ENCODE measurements at places on chromosomes 11 and 22.

DNA sequence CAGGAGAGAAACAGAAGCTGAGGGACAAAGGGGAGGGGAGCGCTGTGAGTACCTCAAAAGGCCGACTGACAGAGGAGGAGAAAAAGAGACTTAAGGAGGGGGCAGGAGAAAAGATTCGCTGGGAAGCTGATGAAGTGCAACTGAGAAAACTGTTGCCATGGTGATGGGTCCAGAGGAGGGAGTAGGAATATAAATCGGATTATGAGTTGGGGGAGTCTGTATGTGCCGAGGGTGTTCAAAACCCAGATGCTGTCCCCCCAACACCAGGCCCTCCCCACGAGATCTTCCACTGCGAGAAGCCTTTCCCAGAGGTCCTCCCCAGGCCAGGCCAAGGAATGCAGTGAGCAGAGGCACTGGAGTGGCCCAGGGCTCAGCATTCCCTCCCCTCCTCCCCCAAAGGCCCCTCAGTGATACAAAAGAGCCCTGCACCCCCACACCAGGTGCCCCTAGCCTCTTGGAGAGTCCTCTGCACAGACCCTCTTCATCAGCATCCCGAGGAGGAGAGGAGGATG, 13.7 kb upstream of the BCL9L start:
- DNase-seq = no peak

- no peak for DNase-seq
Observed at GRCh38 chr11:67406969-67407687, 3.2 kb downstream of the TBC1D10C start.

DNA sequence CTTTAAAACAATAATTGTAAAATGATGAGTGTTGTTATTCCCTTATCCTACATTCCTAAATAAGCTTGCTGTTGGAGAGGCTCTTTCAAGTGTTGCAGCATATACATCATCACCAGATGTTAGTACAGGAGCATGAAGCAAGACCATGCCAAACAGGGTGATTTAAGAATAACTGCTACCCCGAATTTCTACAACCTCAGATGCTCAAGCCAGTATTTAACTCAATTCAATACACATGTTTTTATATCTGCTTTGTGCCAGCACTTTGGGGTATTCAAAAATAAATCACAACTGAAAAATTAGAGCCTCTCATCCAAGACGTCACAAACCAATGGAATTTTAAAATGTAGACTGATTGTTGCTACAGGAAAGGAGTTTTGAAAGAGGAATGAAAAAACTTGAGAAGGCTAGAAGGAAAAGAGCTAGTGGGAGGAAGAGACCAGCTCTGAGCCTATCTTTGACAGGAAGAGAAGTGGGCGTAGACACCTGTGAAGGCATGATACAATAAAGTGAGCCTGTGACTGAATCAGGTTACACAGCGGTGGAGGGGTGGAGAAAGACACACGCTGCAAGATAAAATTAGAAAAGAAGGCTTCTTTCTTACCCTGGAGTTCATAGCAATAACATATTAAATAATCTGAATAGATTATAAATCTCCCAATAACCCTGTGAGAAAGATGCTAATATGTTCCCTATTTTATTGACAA, 95.8 kb downstream of the DLG2 start:
- no peak for DNase-seq

- no peak for DNase-seq
Observed at GRCh38 chr22:48362721-48363404, 1464.8 kb downstream of the BRD1 start.

GRCh38 chr11:96193745-96194443, 149.1 kb downstream of the MAML2 start:
- DNase-seq = no peak

DNA sequence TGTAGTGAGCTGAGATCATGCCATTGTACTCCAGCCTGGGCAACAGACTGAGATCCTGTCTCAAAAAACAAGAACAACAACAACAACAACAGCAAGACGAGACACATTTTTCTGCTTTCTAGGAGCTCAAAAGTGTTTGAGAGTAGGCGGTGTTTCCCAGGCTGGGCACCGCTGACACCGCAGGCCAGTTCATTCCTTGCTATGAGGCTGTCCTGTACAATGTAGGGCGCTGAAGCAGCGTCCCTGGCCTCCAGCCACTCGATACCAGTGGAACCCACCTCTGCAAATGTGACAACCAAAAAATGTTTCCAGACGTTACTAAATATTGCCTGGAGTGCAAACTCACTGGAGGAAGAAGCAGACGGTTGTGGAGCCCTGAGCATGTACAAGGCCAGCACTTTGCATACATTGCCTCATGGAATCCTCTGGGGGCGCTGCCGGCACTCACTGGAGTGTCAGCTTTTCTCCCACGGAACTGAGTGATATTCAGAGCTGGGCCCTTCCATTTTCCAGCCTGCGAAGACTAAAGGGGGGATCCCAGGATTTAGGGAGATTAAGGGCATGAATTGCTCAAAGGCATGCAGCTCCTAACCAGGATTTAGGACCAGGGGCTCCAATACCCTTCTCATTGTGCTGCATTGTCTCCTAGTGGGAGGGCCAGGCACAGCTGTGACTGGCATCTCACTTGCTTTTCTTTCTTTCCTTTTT, 5.8 kb upstream of the MIEF1 start:
- peak; percentile 65 for DNase-seq

DNA sequence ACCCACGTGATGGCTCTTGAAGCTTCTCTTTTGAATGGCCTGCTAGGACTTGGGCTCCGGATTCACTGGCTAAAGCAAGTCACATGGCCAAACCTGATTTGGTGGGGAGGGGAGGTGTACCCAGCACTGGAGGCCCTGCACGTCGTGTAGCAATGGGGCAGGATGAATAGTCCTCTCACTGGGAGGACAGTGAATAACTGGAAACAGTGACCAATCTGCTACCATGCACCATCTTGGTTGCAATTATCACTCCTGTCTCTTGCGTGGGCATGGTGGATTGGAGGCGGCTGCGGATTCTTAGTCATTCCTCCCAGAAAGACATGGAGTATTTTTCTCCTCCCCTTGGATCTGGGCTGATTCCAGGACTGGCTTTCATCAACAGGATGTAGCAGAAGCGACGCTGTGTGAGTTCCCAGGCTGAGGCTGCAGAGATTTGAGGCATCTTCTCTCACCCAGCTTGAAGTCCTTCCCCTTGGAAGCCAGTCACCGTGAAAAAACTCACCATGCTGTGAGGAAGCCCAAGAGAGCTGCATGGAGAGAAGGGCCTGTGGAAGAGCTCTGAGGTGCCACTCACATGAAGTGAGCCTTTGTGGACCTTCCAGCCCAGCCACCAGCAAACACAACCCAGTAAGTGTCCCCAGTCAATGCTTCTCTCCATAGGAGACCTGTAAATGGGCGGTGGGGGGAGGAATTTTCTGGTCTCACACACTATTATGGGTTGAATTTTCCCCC, 70.4 kb downstream of the IGLL1 start:
- DNase-seq = peak; percentile 27

GRCh38 chr11:115269191-115269950, 234.8 kb downstream of the CADM1 start:
- no peak for DNase-seq

- no peak for DNase-seq
Observed at GRCh38 chr22:26614322-26614721, 3.5 kb downstream of the CRYBB1 start.

GRCh38 chr22:31346733-31347250, 646 bp upstream of the PATZ1 start:
- DNase-seq = peak; percentile 63

- no peak for DNase-seq
Observed at GRCh38 chr11:129643031-129643721, 172.5 kb upstream of the TMEM45B start.

DNA sequence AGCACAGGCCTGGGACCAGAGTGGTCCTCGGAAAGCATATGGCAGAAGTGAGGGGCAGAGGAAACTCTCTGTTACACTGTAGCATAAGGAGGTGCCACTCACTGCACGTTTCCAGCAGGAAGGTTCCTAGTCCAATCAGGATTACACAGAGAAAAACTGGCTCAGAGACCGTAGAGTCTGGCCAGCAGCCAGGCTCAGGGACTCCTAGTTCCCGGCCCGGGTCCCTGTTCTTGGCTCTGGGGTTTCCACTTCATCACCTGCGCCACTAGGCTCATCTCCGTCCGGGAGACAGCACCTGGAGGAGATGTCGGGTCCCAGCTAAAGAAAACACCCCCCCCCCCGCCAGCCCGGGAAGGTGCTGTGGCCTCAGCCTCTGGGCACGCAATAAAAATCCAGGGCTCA, 1.1 kb downstream of the TTLL12 start:
- peak; percentile 28 for DNase-seq

DNA sequence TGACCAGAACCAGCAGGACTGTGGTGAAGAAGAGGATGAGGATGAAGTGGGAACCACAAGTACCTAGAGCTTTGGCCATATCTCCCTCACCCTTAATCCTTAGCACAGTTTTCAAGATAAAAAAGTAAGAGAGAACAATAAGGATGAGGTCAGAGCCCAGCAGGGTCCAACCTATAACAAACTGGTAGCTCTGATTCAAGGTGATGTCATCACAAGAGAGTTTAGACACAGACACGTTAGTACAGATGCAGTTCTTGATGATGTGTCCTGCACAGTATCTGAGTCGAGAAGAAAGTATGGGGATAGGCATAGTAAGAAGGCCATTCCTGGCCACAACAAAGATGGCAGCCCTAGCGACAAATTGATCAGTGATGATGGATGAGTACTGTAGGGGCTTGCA, 586 bp downstream of the OR56A5 start:
- DNase-seq = no peak
